ENCODE measurements at places on chromosomes 11 and 22.

DNA sequence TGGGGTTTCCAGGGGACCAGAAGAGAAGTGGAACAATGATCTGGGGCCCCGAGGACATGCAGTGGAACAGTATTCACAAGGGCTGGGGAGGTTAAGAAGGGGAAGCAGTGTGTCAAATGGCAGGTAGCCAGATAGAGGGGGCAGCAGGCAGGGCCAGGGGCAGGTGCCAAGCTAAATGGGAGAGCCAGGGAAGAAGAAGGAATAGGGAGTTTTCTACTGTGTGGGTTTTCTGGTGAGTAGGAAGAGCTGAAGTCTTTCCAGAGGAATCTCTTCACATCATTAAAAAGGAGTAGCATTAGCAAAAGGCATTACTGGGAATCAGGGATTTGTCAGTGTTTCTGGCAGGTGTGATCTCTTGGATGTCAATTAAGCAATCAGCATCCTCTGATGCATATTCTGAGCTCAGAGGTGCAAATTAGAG lies 55.8 kb downstream of the IRAG1 start:
- no peak for DNase-seq

GRCh38 chr11:56750190-56750589 lies 1.7 kb upstream of the OR9G4 start:
- DNase-seq, result no peak

DNA sequence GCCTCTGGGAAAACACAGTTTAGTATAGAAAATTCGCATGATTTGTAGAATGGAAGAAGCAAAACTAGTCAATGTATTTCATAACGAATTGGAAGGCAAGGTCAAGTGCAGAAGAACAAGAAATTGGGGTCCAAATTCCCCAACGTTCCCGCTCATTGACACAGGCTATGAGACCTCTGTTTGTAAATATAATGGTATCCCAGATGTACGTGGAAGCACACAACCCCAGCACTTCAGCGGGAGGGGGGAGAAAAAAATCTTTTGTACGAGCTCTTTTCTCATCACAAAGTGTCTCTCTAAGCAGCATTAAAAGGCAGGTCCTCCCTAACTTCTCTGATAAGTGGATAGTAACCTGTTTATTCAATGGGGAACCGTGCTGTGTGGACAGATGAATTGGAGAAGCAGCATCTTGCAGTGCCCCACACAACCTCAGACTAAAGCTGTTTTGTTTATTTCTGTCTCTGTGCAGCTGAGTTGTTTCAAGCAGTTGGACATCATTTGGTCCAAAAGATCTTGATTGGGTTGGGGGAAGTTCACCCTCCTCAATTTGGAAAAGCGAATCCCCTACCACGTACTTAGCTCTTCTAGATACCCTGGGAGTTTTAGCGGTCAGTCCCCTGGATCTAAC lies 1.1 kb upstream of the GAB2 start:
- DNase-seq, result no peak

- DNase-seq, result no peak
Measured at GRCh38 chr11:122637541-122637940, 18.0 kb upstream of the UBASH3B start.

- DNase-seq, result no peak
Measured at GRCh38 chr11:108803776-108804175, 138.9 kb downstream of the DDX10 start.

DNA sequence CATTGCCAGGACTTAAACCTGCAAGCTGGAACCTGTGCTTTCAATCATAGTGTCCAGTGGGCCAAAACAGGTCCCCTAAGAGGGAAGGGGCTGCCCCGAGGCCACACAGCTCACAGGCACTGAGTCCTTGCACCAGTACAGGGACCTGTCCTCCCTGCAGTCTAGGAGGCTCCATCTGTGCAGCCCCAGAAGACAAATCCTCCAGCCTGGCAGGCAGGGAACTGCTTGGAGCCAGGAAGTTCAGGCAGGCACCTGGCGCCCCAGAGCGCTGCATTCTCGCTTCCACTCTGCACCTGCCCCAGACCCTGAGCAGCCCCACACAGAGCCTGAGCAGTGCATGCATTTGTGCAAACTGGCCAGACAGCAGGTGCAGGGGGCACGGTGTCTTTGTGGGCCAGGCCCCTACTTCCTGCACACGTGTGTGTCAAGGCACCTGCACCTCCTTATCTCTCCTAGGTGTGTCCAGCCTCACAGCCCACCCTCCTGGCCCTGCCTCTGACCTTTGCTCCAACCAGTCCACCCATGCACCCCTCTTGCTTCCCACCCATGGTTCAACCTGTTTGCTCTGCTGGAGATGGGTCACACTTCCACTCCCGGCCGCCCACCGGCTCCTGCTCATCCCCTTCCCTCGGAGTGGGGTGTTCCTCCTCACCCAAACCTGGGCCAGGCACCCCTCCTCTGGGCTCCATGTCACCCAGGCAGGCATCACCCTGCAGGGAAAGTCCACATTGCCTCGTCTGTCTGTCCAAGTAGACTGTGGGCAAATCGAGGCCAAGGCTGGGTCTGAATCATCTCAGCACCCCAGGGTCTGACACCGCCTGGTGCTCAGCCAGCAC lies 19.0 kb downstream of the LINC01488 start:
- no peak for DNase-seq

- DNase-seq, result no peak
Measured at GRCh38 chr11:86807360-86807759, 7.0 kb downstream of the PRSS23 start.

DNA sequence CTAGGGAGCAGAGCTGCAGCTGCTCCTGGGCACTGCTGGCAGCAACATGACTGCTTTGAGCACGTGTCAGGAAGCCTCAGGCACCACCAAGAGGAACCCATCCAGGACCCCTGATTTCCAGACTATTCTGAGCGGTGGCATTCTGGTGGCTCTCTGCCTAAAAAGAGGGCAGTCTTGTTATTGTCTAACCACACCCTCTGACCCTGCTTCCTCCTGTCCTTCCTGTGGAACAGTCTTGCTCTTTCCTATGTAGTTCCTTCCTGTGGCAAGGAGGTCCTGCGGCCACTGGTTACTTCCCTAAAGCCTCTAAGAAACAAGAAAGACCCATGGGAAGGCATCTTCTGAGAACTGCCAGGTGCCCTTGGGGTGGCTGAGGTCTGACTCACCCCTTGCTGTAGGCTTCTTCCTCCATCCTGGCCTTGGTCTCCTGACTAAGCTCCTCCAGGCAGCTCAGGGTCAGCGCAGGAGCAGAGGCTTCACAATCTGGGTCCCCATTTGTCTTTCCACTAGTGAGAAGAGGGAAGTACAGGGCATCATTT lies 13.1 kb upstream of the LYVE1 start:
- DNase-seq, result no peak

DNA sequence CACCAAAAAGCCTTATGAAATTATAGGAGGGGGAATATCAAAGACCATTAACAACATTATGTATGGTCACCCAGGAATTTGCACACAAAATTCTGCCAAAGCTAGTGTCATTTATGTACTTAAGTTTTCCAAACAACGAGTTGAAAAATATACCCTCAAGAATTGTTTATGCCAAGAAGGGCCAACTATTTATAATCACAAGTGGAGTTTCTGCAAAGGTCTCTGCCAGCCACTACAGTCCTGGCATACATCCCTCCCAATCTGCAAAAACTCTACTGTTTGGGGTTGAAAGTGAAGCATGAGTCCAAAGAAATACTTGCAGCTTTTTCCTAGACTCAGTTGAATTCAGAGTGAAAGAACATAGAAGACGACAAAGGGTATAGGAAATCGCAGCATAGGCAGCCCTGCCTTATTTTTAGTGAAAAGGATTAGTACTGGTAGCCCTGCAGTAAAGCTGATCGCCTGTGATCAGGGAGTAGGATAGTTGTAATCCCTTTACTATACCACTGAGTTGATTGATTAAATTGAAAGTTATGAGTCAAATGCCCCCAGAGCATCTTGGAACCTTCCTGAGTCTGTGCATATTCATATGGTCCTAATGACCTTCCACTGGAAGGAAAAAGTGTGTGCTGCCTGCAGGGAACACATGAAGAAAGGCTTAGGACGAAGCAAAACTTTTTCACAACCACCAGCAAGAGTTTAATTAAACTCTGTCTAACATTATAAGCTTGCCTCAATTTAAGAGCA lies 144.0 kb downstream of the SPON1 start:
- no peak for DNase-seq

GRCh38 chr11:89405629-89406028 lies 85.5 kb downstream of the NOX4 start:
- no peak for DNase-seq

DNA sequence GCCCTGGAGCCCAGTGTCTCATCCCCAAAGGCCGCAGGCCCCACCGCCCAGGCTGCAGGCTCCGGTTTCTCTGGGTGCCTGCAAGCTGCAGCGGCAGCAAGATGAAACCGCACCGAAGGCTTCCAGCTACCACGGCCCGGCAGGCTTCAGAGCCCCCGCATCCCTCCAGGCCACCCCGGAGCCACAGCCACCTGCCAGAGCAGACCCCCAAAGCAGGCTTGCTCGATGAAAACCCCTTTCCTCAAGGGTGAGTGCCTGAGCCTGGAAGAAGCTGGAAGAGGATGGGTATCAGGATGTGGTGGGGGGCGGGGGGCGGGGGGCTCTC lies 24.5 kb upstream of the GNB1L start:
- no peak for DNase-seq

DNA sequence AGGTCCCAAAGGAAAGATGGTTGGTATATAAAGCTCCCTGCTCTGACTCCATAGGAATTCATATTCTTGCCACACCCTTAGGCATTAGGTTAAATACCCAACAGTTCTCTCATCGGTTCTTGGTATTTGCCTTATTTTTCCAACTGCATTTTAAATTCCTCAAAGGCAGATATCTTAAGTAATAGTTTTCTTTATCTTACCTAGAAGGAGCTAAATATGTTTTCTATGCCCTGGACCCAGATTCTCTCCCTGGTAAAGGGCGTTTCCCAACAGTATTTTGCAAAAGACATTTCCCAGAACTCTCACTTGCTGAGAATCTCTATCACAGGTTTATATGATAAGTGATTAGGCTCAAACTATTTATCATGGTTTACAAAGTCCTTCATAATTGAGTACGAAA lies 158.6 kb upstream of the BDNF start:
- DNase-seq, result no peak

DNA sequence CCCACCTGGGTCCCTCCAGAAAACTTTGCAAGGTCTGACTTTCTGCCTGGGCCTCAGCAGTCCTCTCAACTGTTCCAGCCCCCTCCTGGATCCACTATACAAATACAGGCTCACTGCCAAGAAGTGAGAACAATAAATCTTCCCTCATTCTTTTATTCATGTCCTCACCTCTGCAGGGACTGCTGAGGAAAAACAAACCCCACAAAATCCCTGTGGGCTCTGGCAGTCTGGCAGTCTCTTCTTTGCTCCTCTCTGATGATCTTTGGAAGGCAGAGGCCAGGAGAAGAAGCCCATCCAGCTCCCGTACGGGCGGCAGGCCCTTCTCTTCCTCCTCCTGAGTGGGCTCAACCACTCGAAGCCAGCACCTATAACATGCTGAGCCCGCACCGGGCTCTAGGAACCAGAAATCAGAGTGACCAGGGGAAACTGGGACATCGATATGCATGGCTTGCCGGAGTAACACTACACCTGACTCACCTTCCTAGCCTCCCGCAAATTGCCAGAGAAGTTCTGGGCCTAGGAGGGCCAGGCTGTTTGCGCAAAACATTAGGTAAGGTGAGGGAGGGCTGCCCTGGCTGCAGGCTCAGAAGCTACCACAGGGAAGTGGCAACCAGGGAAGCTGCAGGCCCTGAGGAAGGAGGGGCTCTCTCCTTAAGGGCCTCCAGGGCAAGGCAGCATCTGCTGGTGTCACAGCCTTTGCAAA lies 24.2 kb downstream of the TMPRSS5 start:
- no peak for DNase-seq

- no peak for DNase-seq
Measured at GRCh38 chr22:49325531-49326395, 501.9 kb downstream of the BRD1 start.

- no peak for DNase-seq
Measured at GRCh38 chr11:35088676-35089075, 50.3 kb upstream of the CD44 start.

GRCh38 chr22:47551431-47551775 lies 789.0 kb downstream of the TBC1D22A start:
- no peak for DNase-seq

DNA sequence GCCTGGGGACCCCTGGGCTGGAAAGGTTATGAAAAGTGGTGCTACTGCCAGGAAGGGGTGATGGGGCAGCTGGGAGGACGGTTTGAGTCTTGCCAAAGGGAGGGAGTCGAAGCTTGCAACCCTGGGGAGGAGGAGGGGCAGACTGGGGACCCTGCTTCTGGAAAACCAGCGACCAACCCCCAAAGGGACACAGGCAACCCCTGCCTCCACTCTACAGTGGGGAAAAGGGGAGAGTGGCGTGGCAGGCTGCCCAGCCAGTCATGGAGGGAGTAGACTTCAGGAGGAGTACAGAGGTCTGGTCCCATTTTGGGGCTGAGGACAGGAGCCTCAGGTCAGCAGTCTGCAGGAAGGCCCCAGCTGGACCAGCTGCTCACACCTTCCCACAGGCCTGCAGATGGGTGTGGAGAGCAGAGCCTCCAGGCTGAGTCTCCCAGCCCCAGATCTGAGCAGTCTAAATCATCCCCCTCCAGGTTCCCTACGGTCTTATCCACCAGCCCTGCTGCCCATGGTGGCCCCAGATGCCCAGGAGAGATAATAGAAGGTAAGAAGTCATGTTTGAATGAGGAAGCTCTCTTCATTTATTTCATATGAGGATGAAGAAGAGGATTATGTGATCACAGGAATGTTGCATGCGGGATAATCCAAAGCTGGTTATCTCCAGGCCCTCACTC lies 3.3 kb downstream of the DDT start:
- DNase-seq, result no peak

GRCh38 chr11:61916737-61917333 lies 531 bp downstream of the RAB3IL1 start:
- no peak for DNase-seq

DNA sequence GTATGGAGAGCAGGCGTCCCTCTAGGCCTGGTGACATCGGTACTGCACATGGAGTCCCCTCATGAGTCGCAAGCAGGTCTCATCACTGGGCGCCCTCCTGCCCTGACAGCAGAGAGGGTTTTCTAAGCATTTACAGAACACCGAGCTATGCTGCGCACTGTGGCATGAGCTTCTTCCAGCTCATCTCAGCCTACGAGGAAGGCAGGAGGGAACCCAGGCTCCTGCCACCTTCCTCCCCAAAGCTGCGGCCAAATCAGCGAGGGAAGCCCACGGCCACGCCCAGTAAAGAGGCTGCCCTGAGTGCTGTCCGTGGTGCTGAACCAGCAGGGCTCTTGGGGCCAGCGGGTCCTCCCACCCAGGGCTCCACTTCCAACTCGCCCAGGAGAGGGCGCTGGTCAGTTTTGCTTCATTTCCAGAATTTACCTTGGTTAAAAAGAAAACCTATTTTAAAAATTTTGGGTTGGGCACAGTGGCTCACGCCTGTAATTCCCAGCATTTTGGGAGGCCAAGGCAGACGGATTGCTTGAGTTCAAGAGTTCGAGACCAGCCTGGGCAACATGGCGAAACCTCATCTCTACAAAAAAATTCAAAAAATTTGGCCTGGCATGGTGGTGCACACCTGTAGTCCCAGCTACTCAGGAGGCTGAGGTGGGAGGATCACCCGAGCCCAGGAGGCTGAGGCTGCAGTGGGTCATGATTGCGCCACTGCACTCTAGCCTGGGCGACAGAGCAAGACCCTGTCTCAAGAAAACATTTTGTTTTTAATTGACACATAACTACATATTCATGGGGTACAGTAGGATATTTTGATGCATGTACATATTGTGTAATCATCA lies 34.2 kb downstream of the PHF21B start:
- DNase-seq, result peak; percentile 34

Measured in kidney epithelial cell (primary cell).